ENCODE measurements at places on chromosomes 7 and 10.

- peak; percentile 47 for DNase-seq
Observed at GRCh38 chr10:112360308-112361270, 13.3 kb upstream of the ACSL5 start.

- DNase-seq: no peak
Observed at GRCh38 chr10:117674646-117675045, 132.1 kb downstream of the EMX2 start.

GRCh38 chr10:72108830-72109635, 20.7 kb upstream of the SPOCK2 start:
- DNase-seq: no peak

GRCh38 chr7:41832941-41833340, 130.1 kb upstream of the INHBA start:
- no peak for DNase-seq

Data from urothelium cell line (cell line).